ENCODE measurements at places on chromosomes 1 and 21.

DNA sequence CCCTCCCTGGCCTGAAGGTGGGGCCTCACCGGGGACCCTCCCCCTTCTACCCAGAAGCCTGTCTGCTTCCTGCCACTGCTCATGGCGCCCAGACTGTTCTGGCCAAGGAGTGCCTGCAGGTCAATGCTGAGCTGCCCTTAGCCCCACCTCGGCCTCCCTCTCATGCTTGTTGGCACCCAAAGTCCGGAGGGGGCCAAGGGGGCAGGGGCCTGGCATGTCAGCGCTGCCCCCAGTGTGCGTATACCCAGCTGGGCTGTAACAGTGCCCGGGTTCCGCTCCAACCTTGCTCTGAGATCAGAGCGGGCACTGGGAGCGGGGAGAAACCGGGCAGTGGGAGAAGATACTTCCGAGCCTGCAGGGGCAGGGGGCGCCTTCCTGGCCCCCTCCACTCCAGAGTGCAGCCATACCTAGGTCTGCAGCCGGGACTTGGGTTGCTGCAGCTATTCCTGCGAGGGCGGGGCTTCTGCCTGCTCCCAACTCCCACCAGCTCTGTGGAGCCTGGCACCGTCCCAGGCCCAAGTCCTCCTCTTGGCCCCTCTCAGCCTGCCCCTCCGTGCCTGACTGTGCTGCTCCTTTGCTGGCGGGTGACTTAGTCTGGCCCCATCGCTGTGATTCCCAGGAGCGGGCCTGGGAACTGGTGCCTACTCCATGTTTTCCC, 21.4 kb upstream of the TGFB2 start:
- H3K4me1 ChIP-seq = no peaks in the 10 kb centered on the region
- no peak overlapping the region for H3K27ac ChIP-seq
- no peaks in the 10 kb centered on the region for H3K27me3 ChIP-seq
- no peak for DNase-seq
- H3K4me3 ChIP-seq = no peak overlapping the region

DNA sequence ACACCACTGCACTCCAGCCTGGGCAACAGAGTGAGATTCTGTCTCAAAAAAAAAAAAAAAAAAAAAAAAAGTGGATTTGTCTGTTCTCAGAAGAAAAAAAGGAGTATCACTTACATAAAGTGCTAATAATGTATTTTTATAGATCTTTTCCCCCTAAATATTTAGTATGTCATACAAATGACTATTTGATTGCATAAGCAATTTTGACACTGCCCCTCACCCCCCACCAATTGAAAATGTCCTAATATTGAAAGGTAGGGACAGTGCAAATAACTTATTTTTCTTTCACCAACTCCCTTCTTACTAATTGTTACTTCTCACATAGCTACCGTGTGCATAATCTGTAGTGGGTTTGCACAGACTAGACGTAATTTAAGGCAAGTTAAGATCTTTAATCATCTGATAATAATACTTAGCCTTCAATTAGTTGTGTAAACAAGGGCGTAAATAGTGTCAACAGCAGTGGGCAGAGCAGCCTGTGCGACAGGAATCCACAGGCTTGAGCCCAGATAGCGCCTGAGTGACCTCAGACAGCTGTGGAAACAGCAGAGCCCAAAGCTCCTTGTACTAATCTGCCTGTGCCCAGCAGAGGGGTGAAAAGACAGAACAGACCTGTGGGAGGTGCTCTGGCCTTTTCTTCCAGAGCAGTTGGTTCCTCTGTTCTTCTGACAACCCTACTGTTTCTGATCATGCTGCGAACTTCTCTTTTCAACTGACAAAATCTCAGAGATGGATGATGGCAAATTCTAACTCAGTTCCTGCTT, 4.5 kb upstream of the IER5 start:
- H3K27ac ChIP-seq = no peak overlapping the region
- H3K4me1 ChIP-seq = peaks cover 51% of the 10 kb centered on the region
- peaks cover 2% of the 10 kb centered on the region for H3K36me3 ChIP-seq
- DNase-seq = peak; percentile 67
- H3K4me3 ChIP-seq = no peak overlapping the region

DNA sequence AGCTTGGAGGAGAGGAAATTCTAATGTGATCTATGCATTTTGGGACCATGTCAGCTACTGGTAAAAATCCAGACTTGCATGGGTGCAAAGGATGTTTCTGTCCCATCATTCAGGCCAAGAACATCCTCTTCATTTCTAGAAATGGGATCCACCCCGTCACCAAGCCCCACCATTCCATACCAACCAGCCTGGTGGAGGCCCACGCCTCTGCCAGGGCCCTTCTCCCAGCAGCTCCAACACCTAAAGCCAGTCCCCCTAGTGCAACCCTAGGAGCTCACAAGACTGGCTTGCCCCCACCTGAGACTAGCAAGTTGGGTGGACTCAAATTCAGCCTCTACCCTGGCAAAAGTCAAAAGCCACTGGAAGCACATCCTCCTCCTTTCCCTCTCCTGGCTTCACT, 1.9 kb downstream of the ARHGEF11 start:
- H3K36me3 ChIP-seq = peaks cover 3% of the 10 kb centered on the region
- no peak overlapping the region for H3K4me3 ChIP-seq
- peaks cover 11% of the 10 kb centered on the region for H3K4me1 ChIP-seq
- peaks cover 72% of the 10 kb centered on the region for H3K27me3 ChIP-seq

DNA sequence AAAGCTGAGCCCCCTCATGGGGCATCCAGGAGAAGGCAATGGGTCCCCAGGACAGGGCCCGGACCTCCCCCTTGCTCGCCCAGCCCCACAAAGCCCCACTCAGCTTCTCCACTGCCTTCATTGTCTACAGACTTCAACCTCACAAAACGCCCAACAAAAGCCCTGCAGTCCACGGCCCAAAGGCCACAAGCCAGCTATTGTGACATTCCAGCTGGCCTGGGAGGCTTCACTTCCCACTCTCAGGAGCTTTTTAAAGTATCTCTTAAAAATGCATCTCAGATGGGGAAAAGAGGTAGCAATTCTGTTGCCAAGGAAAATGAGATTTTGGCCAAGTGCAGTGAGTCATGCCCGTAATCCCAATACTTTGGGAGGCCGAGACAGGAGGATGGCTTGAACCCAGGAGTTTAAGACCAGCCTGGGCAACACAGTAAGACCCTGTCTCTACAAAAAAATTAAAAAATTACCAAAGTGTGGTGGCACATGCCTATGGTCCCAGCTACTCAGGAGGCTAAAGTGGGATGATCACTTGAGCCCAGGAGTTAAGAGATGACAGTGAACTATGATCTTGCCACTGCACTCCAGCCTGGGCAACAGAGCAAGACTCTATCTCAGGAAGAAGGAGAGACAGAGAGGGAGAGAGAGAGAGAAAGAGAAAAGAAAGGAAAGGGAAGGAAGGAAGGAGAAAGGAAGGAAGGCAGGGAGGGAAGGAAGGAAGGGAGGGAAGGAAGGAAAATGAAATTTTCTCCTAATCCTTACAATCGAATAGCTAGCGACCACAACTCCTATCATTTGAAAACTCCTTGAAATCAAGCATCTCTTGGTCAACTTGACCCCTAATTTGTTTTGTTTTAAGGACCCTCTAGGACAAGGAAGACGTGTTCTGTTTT, 31.4 kb upstream of the TARDBP start:
- peaks cover 7% of the 10 kb centered on the region for H3K4me1 ChIP-seq
- DNase-seq = no peak
- H3K36me3 ChIP-seq = no peaks in the 10 kb centered on the region
- no peak overlapping the region for H3K4me3 ChIP-seq
- H3K27me3 ChIP-seq = peaks cover 25% of the 10 kb centered on the region

DNA sequence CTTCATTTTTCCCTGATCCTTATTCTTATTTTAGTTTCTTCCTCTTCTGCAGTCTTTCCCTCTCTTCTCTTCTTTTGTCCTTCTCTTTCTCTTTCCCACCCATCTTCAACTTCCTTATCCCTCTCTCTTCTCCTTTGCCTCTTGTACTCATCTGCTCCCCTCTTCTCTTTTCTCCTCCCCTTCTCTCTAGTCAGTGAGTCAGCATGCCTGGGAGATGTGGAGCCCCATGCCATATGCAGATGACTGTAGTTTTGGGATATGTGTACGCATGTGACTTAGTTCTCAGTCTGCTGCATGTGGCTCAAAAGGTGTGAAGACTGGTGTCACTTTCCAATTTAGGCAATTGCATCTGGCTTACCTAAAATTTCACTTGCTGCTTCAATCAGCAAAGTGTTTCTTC, 10.4 kb downstream of the DNAJC6 start:
- DNase-seq = no peak
- no peak overlapping the region for H3K4me3 ChIP-seq
- no peak overlapping the region for H3K27ac ChIP-seq
- H3K36me3 ChIP-seq = peaks cover 11% of the 10 kb centered on the region

GRCh38 chr1:229756666-229757065, 130.6 kb downstream of the URB2 start:
- H3K4me1 ChIP-seq = peaks cover 15% of the 10 kb centered on the region
- no peak overlapping the region for H3K4me3 ChIP-seq
- peaks cover 3% of the 10 kb centered on the region for H3K27me3 ChIP-seq
- no peak for DNase-seq
- no peaks in the 10 kb centered on the region for H3K36me3 ChIP-seq

- H3K27ac ChIP-seq = no peak overlapping the region
- H3K36me3 ChIP-seq = no peaks in the 10 kb centered on the region
- no peak overlapping the region for H3K4me3 ChIP-seq
- peaks cover 3% of the 10 kb centered on the region for H3K4me1 ChIP-seq
Observed at GRCh38 chr1:3731583-3732433, 20.4 kb upstream of the CCDC27 start.

- peaks cover 24% of the 10 kb centered on the region for H3K36me3 ChIP-seq
- no peak overlapping the region for H3K27ac ChIP-seq
- DNase-seq = no peak
- peaks cover 21% of the 10 kb centered on the region for H3K4me1 ChIP-seq
- H3K27me3 ChIP-seq = peaks cover 22% of the 10 kb centered on the region
- H3K4me3 ChIP-seq = peak overlapping the region; percentile 16
Observed at GRCh38 chr1:58780836-58781452, 2.9 kb downstream of the JUN start.

- H3K4me1 ChIP-seq = no peaks in the 10 kb centered on the region
- no peaks in the 10 kb centered on the region for H3K27me3 ChIP-seq
- DNase-seq = no peak
Observed at GRCh38 chr1:228781161-228781808, 46.0 kb downstream of the RHOU start.

DNA sequence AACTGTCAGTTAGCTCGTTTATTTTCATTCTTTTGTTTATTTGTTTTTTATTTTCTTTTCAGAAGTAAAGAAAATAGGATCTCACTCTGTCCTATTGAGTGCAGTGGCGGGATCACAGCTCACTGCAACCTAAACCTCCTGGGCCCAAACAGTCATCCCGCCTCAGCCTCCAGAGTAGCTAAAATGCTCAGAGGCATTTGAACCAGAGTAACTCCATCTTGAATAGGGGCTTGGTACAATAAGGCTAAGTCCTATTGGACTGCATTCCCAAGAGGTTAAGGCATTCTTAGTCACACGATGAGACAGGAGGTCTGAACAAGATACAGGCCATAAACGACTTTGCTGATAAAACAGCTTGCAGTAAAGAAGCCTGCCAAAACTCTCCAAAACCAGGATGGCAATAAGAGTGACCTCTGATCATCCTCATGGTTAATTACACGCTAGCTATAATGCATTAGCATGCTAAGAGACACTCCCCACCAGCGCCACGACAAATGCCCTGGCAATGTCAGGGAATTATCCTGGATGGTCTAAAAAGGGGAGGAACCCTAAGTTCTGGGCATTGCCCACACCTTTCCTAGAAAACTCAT, 13.1 kb upstream of the COP1 start:
- H3K4me1 ChIP-seq = no peaks in the 10 kb centered on the region
- H3K27me3 ChIP-seq = peaks cover 7% of the 10 kb centered on the region
- no peak for DNase-seq

- peaks cover 93% of the 10 kb centered on the region for H3K36me3 ChIP-seq
- peaks cover 88% of the 10 kb centered on the region for H3K4me1 ChIP-seq
- DNase-seq = peak; percentile 48
- no peaks in the 10 kb centered on the region for H3K27me3 ChIP-seq
- H3K4me3 ChIP-seq = no peak overlapping the region
Observed at GRCh38 chr21:42417533-42417932, 13.8 kb downstream of the UBASH3A start.

- peaks cover 10% of the 10 kb centered on the region for H3K36me3 ChIP-seq
- DNase-seq = no peak
- H3K27ac ChIP-seq = no peak overlapping the region
- peaks cover 30% of the 10 kb centered on the region for H3K4me1 ChIP-seq
- no peak overlapping the region for H3K4me3 ChIP-seq
Observed at GRCh38 chr1:86915737-86916235, 1.4 kb downstream of the HS2ST1 start.

DNA sequence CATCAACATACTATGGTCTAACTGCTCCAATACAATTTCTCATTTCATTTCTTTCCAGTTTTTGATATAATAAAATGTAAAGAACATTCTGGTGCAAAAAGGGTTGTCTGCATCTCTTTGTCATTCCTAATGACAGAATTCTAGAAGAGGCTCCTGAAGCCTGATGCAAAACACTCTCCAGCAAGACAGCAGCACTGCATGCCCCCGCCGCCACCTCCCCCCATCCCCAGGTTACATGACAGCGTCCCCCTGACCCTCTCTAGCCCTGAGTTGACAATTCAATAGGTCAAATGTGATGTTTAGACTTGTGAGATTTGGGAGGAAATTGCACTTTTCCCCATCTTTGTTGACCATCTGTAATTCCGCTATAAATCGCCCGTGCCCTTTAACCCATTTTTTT, 64.6 kb upstream of the C1orf21 start:
- peaks cover 10% of the 10 kb centered on the region for H3K27me3 ChIP-seq
- no peaks in the 10 kb centered on the region for H3K36me3 ChIP-seq
- no peaks in the 10 kb centered on the region for H3K4me1 ChIP-seq
- no peak overlapping the region for H3K27ac ChIP-seq
